Stomach (tissue), 19 donors: ENCODE measurements at places on chromosomes 2 and 18.

DNA sequence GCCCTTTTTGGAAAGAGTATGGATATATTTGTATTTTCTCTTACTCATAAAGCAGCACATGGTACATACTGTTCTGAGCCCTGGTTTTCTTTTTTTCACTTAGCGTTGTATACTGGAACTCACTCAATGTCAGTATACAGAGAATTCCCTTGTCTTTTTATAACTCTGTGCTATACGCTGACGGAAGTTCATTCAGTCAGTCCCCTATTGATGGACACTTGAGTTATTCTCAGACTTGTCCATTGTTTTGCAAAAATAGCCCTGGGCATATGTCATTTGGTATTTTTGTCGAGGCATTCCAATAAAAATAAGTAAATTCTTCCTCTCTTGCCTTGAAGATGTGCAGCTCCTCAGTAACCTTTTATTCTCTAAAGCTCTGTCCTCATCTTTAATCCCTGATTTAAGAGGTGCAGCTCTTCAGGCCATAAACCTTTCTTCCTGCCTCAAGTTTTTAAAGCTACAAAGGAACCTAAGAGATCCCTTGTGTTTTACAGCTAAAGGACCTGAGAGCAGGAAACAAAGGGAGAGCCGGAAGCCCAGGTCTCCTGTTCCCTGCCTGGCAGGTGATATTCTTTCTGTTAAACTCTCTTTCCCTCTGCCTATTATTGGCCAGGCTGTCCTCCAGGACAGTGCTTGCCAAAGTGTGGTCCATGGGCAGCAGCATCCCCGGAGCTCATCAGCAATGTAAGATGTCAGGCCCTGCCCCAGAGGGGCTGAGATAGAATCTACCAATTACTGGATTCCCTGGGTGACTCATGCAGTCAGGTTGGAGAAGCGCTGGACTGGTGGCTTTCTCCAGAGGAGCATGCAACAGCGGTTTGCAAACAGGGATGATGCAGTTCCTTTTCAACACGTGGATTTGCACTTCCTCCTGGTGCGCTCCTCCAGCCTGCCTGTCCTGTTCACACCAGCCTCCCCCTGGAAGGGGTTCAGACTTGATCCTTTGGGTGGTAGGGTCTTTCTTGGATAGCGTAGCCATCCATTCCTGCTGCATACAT is 158.0 kb downstream of the NEDD4L start:
- DNase-seq: no peak

GRCh38 chr2:154992826-154993225 is 294.3 kb downstream of the KCNJ3 start:
- peak; percentile 51 for DNase-seq

GRCh38 chr2:205885492-205886099 is 200.4 kb downstream of the INO80D start:
- peak; percentile 89 for DNase-seq

- DNase-seq: no peak
Measured at GRCh38 chr18:59300676-59301285, 17.7 kb downstream of the CPLX4 start.

DNA sequence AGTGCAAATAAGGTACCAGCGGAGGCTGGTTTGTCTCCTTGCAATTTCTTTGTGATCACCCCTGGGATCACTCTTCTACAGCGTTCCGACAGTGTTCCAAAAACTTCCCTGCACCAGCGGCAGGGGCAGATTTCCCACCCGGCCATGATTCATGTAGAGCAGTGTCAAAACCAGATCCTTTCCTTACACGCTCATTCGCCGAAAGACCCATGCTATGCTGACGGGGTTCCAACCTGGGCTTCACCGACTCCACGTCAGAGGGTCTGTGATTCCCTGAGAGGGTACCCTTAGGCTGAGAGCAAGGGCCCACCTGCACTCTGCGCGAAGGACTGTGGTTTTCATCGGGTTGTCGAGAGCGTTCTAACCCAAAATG is 423 bp upstream of the TTC27 start:
- DNase-seq: peak; percentile 80

GRCh38 chr18:40607542-40608148 is 1347.4 kb upstream of the PIK3C3 start:
- no peak for DNase-seq

DNA sequence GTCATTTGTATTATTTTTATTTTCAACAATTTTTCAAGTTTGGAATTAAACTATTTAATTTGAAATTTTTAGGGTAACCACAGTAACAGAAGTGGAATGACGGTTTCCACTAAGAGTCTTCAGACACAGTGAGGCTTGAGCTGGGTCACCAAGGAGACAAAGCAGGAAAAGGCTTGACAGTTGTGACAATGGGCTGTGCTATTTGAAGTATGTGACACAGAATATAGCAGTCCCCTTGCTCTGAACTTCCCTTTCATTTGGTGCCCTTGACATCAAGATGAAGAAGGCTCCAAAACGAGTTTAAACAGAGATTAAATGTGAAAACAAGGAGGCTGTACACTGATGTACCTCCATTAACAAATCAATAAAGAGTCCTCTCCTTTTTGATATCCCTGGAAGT is 265.4 kb upstream of the DLGAP1 start:
- no peak for DNase-seq

DNA sequence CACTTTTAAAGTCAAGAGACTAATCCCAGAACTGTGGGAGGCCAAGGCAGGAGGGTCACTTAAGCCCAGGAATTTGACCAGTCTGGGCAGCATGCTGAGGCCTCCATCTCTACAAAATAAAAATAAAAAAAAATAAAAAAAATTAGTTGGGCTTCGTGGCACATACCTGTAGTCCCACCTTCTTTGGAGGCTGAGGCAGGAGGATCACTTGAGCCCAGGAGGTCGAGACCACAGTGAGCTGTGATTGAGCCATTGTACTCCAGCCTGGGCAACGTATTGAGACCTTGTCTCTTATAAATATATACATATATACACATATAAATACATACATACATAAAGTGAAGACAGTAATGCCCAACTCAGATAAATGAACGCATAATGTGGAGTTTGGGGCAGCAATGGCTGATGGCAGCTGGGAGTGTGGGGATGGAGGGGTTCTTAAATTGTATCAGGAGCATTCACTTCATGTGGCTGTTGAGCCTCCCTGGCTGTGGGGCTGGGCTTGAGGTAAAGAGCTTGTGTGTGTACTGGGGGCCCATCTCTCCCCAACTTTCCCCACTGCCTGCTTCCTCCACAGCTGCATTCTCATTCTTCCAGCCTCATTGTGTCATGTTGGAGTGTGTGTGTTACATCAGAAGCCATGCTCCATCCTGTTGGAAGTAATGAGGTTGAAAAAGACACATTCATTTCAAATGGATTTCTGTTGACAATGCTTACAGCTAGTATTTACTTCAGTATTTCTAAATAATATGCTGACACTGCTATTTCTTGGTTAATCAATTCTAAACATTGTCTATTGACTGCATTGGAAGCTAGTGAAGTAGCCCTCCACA is 96.5 kb upstream of the HS6ST1 start:
- no peak for DNase-seq
